M059J (cell line): ENCODE measurements at places on chromosomes 5 and 9.

DNA sequence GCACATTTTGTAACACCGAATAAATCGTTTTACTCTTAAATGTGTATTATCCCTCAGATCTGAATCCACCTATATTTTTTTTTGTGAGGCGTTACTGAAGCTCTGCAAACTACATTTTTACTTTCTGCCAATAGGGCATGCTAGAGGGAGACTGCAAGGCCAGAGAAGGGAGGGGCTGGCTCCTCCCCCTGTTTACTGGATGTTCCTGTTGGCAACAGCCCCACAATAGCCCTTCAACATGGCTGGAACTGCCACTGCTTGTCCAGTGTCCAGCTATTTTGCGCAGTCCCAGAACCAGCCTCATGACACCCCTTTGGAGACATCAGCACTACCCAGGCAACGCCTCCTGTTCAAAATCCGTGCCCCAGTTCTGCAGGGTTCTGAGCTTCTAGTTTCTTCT is 85.4 kb upstream of the MIER3 start:
- peak; percentile 31 for DNase-seq

GRCh38 chr5:40551496-40552491 is 127.9 kb upstream of the PTGER4 start:
- DNase-seq, result peak; percentile 99

DNA sequence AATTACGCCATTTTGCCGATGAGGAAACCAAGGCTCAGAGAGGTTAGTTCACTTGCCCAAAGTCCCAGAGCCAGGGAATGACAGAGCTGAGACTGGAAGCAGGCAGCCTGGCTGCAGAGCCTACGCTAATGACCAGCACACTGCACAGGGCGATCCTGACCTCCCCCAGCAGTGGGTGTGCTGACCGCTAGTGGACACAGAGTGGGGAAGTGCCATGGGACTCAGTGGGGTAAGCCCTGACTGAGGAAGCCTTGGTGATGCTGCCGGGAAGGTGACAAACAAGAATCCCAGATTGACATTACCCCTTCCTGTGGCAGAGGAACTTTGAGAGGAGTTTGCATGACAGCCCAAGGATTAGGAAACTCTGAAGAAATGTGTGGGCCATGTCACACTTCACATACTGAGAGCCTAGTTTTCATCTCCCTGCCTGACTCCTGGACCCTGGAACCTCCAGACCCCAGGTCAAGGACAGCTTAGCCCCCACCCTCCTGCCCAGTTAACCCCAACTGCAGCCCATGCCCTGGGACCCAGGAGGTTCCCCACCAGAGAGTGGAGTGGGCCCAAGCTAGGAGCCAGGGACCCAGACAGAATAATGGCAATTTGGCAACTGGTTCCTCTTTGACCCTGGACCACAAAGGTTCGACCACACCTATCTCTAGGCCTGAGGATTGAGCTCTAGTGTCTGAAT is 19.7 kb upstream of the CSF1R start:
- no peak for DNase-seq

GRCh38 chr9:3032898-3033297 is 189.0 kb upstream of the PUM3 start:
- no peak for DNase-seq

GRCh38 chr5:72427488-72428437 is 79.4 kb downstream of the ZNF366 start:
- DNase-seq, result peak; percentile 57

GRCh38 chr9:133952598-133953550 is 39.2 kb downstream of the VAV2 start:
- no peak for DNase-seq

- peak; percentile 54 for DNase-seq
These were observed 81.2 kb downstream of the ARL15 start for GRCh38 chr5:54229041-54229780.

DNA sequence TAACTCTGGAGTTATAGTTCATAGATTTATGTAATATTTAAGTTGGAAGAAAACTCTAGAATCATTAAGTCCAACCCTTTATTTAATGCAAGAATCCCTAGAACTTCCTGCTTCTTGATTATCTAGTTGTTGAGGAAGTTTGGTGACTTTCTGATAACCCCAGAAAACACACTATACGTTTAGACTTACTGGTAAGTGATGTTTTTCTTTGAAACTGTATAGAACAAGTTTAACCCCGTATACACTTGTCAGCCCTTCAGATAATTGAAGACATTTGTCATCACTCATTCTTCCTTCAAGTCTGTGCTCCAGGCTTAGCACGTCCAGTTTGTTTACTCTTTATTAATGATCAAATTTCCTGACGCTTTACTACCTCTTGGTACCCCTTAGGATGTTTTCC is 9.0 kb downstream of the NDUFS4 start:
- DNase-seq, result no peak

DNA sequence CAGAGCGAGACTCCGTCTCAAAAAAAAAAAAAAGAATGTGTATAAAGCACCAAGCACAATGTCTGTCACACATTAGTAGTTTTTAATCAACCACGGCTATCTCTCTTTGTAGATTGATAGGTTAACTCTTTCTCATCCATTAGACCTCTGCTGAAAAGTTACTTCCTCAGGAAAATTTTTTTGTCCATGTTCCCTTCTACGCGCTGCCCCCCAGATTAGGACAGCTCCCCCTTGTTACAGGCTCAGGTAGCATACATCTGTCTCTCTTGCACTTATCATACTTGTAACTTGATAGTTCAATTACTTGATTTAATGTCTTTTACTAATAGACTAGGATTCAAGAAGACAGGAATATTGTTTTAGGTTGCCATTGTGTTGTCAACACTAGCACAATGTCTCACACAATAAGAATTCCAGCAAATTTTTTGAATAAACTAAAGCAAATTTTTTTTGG is 1.5 kb downstream of the SPDL1 start:
- peak; percentile 24 for DNase-seq

GRCh38 chr9:34409154-34409553 is 32.5 kb upstream of the MYORG start:
- DNase-seq, result no peak

GRCh38 chr9:114513055-114513958 is 8.0 kb upstream of the WHRN start:
- no peak for DNase-seq
